ENCODE measurements at places on chromosomes 13 and 19.

DNA sequence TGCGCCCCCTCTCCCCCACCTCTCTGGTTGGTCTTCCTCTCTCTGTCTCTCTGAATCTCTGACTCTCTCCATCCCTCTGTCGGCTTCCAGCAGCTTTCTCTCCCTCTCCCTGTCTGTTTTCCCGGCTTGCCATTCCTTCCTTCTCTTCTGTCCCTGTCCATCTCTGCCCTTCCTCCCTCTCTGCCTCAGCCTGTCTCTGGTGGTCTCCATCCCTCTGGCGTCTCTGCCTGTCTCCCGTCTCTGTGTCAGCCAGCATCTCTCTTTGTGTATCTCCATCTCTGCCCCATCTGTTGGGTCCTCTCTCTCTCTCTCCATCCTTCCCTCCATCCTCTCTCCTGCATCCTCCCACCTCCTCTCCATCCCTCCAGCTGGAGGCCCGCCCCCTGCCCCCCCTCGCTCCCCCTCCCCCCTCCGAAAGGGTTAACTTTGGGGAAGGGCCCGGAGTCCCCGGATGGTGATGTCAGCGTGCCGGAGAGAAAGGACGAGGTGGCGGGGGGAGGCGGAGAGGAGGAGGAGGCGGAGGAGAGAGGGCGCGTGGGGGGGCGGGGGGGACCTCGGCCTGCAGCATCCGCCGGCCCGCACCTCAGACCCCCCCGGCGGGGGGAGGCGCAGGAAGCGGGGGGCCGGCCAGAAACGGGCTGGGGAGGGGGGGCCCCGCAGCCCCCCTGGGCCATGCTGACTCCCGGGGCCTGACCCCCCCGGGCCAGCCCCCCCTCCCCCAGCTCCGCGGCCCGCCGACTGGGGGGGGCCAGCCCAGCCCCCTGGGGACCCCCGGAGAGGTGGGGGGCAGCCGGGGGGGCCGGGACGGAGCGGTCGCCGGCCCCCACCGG, at the start of gene BRSK1:
BRSK1 (plus strand) TSS at position 450 of the 830 bp plus-strand sequence. CDS start 446 bp downstream, outside the sequence.
- DNase-seq, result peak; percentile 29

- DNase-seq, result no peak
Observed at GRCh38 chr13:28558567-28558966, 63.6 kb upstream of the FLT1 start.

DNA sequence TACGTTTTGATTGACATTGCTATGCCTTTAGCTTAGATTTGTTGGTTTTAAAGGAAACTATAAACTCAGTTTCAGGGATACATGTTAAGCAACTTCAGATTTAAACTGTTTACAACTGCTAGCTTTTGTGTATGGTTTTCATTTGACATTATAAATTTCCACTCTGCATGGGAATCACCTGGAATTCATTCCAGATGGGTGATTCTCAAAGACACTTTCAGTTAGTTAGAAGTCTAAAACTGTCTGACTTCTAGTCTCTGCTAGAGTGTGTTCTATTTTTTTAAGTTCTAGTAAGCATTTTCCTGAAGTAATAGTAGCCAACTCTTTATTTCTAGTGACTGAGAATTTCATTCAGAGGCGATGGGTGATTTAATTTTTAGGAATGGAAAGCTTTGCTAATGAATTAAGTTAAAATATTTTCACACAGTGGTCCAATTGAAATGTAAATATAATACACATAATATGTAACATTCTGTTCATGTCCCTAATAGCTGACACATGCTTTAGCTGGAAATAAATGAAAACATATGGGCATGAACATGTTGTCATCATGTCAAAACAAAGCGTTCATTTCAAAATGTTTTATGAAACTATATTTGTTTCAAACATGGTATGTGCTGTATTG, 58.3 kb upstream of the CSNK1A1L start:
- no peak for DNase-seq

- DNase-seq, result no peak
Observed at GRCh38 chr19:11273296-11273695, 11.0 kb upstream of the DOCK6 start.

DNA sequence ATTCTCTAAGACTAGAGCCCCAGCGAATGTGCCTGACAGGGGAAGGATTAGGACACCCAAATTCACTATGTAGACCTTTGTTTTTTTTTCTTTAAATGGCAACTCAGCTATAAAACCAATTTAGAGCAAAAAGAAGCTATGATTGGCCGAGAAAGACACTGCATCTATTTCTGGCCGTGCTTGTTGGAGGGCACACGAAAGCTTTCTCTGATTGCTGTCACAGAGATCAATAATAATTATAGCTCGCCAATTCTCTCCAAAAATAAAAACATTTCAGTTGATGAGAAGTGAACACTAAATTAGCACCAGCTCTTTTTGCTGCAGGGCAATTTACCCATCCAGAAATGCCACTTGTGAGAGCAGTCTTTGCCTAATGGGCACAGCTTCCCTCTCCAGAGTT, 31.2 kb downstream of the CBY2 start:
- DNase-seq, result no peak

DNA sequence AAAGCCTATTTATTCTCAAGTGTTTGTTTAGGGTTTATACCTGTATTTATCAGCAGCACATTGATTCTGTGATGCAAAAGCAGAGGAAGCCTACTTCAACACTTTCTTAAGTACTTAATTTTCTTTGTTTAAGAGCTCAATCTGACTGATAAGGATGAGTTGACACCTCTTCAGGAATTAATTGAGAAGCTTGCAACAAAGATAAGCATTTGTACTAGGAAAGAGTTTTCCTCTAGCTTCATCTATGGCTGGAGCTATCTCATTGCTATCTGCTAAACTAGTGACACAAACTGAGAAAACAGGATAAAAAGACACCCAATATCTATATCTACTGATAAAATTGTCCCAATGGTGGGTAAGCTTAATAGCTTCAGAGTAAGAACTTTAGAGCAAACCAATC, 170.1 kb upstream of the SLITRK6 start:
- no peak for DNase-seq

DNA sequence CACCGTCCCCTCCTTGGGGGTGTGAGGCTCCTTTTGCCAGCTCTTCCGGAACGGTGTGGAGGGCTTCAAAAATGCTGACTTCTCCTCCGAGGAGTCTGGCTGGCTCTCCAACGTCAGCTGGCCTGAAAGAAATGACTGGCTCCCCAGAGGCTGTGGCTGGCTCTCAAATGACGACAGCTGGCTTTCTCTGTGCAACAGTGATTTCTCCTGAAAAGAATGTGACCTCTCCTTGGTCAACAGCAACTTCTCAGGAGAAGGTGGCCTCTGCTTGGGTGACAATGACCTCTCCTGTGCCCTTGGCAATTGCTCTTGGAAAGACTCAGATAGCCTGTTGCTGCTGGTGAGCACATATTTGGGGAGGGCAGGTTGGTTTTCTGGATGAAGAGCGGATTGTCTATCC, 29.2 kb downstream of the ONECUT3 start:
- no peak for DNase-seq

- DNase-seq, result no peak
Observed at GRCh38 chr19:18225355-18225701, 910 bp downstream of the PDE4C start.

DNA sequence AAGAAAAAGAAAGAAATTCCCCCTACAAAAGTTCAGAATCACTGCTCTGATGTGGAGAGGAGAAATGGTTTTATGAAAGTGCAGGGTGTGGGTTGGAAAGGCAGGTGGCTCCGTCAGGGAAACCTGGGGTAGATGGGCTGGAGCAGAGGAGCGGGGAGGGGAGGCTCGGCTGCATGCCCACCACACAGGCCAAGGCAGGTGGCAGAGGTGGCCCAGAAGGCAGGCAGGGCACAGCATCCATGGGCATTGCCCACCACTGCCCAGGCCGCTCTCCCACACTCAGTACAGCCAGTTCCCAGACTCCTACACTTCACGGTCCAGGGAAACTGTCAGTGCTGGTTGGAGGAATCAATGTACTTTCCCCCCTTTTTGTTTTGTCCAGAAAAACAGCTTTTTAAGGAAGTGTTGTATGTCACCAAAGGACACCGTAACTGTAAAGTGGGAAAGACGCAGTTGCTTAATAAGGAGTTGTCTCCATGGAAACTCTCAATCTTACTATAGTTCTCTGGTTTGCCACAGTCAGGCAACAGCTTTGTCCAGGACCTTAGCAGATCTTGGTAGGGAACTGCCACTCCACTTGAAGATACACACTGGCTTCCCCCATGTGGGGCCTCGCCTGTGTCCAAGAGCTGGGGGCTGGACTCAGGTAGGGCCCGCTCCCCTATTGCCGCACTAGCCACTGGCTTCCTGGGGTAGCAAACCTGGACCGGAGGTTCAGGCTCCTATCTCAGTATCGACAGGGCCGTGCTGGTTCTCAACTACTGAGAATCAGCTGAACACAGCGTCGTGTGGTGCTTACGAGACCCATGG, 82.9 kb downstream of the RAB20 start:
- no peak for DNase-seq

DNA sequence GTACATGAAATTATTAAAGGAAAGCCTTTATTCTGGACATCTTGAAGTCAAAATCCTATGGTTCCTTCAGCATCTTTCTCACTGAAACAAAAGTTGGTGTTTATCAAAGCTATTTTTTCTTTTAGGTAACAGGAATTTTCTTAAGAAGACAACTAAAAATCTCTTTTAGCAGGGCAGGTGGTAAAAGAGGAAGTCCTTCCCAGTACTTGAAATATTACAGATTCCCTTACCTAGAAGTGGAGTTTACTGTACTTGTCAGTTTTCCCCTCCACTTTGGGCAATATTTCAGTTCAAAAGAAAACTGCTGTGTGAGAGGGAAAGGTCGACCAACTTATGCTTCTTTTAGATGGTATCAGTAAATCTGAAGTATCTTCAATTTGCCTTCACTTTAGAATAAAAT, 64.3 kb upstream of the TDRD3 start:
- no peak for DNase-seq

GRCh38 chr13:82370316-82370715, 1512.0 kb downstream of the SLITRK1 start:
- no peak for DNase-seq
